ENCODE measurements at places on chromosomes 2 and 18. TPM values are rescaled to one million over a fixed set of nuclear protein-coding genes. Genes with fewer than 3 reads are reported as not detected.

DNA sequence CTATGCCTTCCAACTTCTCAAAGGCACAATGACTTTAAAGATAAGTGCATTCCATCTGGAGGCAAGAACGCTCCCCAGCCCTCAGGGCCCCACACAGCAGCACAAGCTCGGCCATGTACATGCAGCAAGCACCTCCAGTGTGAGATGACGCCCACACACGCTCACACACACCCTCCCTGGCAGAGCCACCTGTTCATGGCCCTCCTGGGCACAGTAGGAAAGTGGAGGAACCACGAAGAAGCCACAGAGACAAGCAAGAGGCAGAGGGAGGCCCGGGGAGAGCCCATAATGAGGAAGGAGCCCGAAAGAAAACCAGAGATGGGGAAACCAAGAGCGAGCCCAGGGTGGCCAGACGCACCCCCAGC lies 21.7 kb downstream of the BIN1 start:
- no peak for DNase-seq

- no peak for DNase-seq
Observed at GRCh38 chr2:109069331-109070194, 59.4 kb upstream of the SH3RF3 start.

- no peak for DNase-seq
Observed at GRCh38 chr2:156004459-156004858, 328.1 kb downstream of the NR4A2 start.

- no peak for DNase-seq
Observed at GRCh38 chr2:8255448-8255800, 426.4 kb upstream of the ID2 start.

The BUB1 gene
- polyA plus RNA-seq, result 34.9 TPM

The TXNDC2 gene
- polyA plus RNA-seq, result not detected

The AOX1 gene
- 2.6 TPM for polyA plus RNA-seq

The DSC3 gene
- 2.5 TPM for polyA plus RNA-seq

The DNAJB2 gene
- polyA plus RNA-seq, result 62.9 TPM

Measured in left kidney (tissue), 8 donors.